ENCODE measurements at places on chromosomes 11 and 22.

DNA sequence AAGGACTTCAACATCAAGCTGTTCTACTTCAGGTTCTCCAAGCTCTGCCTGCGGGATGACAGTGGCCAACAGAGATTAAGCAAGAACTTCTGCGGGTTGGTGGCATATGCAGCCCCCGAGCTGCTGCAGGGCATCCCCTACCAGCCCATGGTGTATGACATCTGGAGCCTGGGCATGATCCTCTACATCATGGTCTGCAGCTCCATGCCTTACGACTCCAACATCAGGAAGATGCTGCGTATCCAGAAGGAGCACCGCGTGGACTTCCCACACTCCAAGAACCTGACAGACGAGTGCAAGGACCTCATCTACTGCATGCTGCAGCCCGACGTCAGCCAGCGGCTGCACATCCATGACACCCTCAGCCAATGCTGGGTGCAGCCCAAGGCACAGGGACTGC is 2.8 kb upstream of the DGCR2 start:
- no peak for DNase-seq

DNA sequence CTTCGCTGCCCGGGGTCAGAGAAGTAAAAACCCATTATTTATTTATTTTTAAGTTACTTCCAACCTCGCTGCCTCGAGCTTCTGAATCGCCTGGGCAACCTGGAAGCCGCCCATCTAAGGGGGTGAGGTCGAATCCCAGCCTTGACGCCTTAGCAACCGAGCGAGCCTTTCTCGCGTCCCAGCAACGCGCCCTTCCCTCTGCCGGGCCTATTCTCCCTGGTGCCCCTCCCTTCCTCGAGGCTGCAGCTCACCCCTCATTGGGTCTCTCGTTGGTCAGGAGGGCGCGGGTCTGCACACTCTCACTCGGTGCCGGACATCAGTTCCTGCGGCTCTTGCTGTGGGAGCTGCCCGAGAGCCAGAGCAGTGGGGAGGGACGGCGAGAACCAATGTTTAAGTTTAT is at the start of gene CCDC81:
TSS of gene CCDC81 (plus strand) at position 302 of the 400 bp plus-strand sequence. CDS start 277 bp downstream, outside the sequence.
- DNase-seq: no peak

DNA sequence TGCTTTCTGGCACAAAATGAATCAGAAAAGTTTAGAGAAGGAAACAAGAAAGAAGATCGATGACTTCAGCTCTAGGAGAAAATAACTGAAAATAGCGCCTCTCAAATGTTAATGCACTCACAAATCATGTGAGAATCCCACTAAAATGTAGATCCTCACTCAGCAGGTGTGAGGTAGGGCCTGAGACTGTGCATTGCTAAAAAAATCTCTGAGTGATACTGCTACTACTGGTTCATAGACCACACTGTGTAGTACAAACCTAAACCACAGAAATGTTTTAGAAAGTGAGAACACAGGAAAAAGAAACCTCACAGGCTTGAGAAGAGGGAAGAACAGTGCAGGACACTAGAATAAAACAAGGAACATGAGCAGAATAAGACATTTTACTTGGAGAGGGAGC is 2.0 kb downstream of the OR8D4 start:
- no peak for DNase-seq

- peak; percentile 95 for DNase-seq
These were observed 955.6 kb downstream of the OPCML start for GRCh38 chr11:132576706-132577105.

DNA sequence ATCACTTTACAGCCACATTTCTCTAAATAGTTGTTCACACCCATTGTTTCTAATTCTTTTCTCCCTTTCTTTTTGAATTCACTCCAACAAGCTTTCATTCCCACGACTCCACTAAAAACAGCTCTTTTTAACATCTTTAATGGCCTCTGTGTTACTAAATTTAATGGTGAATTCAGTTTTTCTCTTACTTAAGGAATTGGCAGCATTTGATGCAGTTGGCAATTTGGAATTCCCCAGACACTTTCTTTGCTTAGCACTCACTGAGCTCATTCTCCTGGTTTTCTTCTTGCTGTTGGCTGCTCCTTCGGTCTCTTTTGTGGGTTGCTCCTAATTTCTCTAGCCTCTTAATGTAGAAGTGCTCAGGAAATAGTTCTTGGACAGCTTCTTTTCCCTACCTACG is 40.5 kb upstream of the OR9Q1 start:
- no peak for DNase-seq

DNA sequence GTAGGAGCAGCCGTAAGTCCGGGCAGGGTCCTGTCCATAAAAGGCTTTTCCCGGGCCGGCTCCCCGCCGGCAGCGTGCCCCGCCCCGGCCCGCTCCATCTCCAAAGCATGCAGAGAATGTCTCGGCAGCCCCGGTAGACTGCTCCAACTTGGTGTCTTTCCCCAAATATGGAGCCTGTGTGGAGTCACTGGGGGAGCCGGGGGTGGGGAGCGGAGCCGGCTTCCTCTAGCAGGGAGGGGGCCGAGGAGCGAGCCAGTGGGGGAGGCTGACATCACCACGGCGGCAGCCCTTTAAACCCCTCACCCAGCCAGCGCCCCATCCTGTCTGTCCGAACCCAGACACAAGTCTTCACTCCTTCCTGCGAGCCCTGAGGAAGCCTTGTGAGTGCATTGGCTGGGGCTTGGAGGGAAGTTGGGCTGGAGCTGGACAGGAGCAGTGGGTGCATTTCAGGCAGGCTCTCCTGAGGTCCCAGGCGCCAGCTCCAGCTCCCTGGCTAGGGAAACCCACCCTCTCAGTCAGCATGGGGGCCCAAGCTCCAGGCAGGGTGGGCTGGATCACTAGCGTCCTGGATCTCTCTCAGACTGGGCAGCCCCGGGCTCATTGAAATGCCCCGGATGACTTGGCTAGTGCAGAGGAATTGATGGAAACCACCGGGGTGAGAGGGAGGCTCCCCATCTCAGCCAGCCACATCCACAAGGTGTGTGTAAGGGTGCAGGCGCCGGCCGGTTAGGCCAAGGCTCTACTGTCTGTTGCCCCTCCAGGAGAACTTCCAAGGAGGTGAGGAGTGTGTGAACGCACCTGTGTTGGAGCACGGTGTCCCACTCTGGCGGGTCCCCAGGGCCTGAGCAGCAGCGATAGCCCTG is at the start of gene TAGLN:
TSS of gene TAGLN (plus strand) at position 318 of the 863 bp plus-strand sequence. CDS start 3,644 bp downstream, outside the sequence.
- DNase-seq: peak; percentile 99

GRCh38 chr11:3969200-3969599 is 113.7 kb downstream of the STIM1 start:
- no peak for DNase-seq

DNA sequence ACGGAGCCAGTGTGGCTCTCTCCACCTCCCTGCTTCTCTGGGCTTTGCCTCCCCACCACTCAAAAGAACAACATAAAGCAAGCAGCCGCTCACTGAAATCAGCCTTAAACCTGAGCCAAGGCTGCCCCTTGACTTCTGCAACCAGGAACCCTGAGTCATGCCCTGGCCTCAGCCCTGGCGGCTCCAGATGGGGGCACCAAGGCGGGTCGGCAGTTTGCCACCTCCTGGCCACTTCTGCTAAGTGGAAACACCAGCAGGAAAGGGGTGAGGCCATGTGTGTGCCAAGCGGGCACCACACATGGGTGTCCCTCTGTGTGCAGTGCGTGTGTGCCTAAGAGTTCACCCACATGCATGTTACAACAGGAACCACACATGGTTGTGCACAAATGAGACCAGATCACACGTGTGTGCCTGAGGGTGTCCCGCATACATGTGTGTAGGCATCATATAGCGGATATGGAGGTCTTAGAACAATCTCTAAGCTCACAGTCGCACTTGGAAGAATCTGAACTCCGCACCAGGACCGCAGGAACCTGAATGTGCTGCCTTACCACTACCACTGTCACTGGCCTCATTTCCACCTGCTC is 221.2 kb downstream of the MN1 start:
- no peak for DNase-seq

- DNase-seq: no peak
These were observed 1.3 kb downstream of the MRPL23 start for GRCh38 chr11:1948389-1948788.

DNA sequence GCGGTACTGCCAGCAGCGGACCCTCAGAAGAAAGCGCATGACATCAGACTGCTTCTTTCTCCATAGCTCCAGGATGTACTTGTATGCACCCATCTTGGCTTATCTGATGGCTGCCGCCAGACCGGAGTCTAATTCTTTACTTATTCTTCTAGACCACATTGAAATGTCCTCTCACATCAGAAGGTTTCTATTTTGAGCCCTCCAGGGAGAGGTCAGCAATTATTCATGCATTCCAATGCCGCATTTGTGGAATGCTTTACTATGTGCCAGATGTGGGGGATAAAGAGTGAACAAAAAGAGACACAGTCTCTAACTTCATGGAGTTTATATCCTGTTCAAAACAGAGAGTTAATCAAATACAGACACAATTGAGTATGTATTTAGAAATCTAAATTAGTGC is 230.1 kb downstream of the MIAT start:
- peak; percentile 99 for DNase-seq

GRCh38 chr11:95595973-95596489 is 193.6 kb downstream of the FAM76B start:
- peak; percentile 71 for DNase-seq

GRCh38 chr11:76004400-76004799 is 189.4 kb downstream of the UVRAG start:
- no peak for DNase-seq

GRCh38 chr11:33634291-33634834 is 66.3 kb downstream of the C11orf91 start:
- peak; percentile 81 for DNase-seq

GRCh38 chr11:40360206-40360798 is 1099.2 kb downstream of the LRRC4C start:
- no peak for DNase-seq
